ENCODE measurements at places on chromosomes 2 and 18.

- DNase-seq: no peak
Measured at GRCh38 chr2:60045456-60045855, 508.0 kb downstream of the BCL11A start.

GRCh38 chr2:134505446-134505845 lies 213.4 kb downstream of the TMEM163 start:
- no peak for DNase-seq

- no peak for DNase-seq
Measured at GRCh38 chr2:33158482-33159003, 211.8 kb downstream of the LTBP1 start.

GRCh38 chr2:231527955-231528635 lies 2.1 kb downstream of the NMUR1 start:
- no peak for DNase-seq

- no peak for DNase-seq
Measured at GRCh38 chr2:16135913-16136310, 195.6 kb downstream of the MYCN start.

GRCh38 chr2:2183176-2183575 lies 147.9 kb downstream of the MYT1L start:
- no peak for DNase-seq

DNA sequence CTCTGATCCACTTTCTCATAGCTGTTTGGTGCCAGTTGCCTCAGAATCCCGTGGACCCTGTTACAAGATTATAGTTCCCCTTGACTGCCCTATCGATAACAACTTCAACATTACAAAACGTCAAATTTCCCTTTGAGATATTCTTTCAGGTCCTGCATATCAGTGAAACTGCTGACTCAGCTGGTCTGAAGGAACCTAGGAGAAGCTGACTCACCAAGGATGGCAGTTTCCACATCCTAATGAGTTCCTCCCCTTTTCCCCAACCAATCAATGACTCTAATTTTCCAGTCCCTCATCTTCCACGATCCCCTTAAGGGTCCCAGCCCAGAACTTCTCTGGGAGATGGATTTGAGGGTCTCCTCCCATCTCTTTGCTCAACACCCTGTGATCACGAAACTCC lies 27.6 kb upstream of the GNAL start:
- peak; percentile 9 for DNase-seq

GRCh38 chr2:109375656-109376055 lies 238.1 kb downstream of the SEPTIN10 start:
- DNase-seq: no peak

DNA sequence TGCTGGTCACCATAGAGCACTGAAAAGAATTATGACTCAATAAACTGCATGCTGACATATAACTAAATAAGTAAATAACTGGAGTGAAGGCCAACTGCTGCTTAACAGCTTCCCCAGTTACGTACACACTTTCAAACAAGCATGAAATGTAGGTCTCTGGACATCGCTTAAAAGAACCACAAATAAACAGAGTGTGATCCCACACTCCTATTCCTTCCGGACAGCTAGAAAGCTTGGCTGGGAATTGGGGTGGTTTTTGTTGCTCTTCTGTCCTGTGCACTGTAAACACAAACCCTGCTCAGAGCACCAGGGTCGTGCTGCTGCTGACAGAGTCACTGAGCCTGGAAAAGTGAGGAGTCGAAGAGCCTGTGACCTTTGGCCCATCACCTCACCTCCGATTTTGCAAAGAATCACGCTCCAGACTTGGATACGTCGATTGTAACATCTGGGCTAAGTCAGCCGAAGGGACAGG lies 162.7 kb upstream of the NT5C1B start:
- DNase-seq: no peak

- no peak for DNase-seq
Measured at GRCh38 chr2:229831805-229832509, 89.9 kb downstream of the TRIP12 start.

DNA sequence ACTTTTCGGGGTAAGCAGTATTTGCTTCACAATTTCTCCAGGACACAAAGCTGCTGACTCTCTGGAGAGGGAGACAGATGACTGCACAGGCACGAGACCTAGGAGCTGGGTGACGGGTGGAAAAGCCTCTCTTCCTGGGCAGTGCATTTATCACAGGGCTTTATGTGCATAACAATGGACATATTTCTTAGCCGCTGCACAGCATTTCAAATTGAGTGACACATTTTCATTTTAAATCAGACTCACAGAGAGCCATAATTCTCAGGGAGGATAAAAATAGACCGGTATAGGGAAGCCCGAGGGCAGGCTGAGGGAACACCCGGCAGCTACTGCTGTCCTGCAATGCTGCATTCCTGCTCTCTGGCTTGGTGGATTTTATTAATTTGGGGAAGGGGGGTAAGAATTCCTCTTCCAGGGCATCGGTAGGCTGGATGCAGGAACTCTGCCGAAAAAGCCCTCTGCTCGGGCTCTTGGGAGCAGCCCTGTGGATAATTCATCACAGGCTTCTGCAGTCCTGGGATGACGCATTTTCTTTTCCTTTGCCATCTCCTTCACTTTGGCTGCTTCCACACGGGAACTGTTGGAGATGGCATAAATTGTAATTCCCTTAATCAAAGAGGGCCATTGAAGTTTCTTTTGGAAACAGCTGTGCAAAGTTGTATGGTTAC lies 108.1 kb upstream of the ACAA2 start:
- no peak for DNase-seq

DNA sequence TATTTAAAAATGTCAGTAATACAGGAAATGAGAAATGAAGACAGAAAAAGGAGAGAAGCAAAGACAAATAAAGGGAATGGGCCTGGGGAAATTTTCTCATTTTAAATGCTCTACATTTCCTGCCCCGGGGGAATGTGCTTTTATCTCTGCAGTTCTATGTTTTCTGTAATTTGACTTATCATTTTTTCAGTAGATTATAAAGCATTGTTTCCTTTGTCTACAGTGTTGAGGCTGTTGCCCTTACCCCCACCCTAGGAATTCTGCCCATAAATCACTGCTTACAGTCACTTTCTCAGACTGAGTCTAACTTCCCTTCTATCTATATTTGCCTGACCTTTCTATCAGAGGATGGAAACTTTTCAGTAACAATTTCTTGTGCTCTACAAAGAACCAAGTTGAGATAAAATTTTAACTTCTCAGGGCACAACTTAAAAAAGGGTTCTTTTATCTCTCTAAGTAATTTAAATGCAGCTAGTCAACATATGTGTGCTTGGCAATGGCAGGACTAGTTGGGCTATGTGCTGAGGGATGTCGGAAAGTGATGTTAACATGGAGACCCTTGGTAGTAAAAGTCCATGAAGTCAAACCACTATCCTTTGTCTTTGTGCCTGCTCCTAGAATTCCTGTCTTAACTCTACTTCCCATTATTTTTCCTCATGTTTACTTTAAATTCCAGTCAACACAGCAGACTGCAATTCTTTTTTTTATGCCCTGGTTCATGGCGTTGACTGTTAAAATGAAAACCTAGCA lies 146.5 kb upstream of the MMADHC start:
- no peak for DNase-seq

DNA sequence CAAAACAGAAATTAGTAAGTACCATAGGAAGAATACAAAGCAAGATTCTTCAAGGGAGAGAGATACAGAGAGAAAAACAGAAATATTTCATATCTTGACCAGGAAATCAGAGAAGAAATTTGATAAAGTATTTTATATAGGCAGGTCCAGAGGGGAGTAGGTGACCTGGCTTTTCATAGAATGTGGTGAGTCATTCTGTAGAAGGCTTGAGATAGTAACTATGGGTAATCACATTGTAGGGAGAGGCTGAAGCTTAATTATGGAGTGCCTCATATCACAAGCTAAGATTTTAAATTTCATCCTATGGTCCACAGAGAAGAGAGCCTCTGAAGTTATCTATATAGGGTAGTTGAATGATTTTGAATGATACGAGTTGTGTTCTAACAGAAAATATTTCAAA lies 195.0 kb upstream of the CYRIA start:
- DNase-seq: no peak

- DNase-seq: no peak
Measured at GRCh38 chr2:174553811-174554493, 43.7 kb downstream of the WIPF1 start.

GRCh38 chr2:58665154-58665553 lies 424.0 kb upstream of the FANCL start:
- DNase-seq: no peak
